ENCODE measurements at places on chromosomes 2 and 18.

GRCh38 chr2:238413368-238413767 lies 13.4 kb upstream of the ASB1 start:
- DNase-seq, result no peak

DNA sequence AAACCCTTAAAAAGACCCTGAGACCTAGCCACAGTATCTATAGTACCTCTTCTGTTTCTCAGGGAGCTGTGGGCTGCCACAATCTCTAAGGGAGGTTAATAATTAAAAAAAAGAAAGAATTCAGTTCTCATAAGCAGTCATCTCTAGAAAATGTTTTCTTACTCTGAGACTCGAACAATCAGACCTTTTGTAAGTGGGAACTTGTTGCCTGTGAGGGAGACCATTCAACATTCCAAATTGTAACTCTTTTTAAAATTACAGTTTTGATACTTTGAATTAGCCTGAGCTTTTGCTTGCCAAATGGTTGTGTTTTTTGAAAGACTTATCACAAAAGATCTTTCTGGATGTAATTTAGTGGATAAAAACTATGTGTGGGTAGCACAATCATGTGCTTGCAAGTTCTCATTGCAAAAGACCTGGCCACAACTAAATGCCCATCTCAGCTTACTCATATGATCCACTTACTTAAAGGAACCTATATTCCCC lies 33.3 kb downstream of the IL1R2 start:
- no peak for DNase-seq

DNA sequence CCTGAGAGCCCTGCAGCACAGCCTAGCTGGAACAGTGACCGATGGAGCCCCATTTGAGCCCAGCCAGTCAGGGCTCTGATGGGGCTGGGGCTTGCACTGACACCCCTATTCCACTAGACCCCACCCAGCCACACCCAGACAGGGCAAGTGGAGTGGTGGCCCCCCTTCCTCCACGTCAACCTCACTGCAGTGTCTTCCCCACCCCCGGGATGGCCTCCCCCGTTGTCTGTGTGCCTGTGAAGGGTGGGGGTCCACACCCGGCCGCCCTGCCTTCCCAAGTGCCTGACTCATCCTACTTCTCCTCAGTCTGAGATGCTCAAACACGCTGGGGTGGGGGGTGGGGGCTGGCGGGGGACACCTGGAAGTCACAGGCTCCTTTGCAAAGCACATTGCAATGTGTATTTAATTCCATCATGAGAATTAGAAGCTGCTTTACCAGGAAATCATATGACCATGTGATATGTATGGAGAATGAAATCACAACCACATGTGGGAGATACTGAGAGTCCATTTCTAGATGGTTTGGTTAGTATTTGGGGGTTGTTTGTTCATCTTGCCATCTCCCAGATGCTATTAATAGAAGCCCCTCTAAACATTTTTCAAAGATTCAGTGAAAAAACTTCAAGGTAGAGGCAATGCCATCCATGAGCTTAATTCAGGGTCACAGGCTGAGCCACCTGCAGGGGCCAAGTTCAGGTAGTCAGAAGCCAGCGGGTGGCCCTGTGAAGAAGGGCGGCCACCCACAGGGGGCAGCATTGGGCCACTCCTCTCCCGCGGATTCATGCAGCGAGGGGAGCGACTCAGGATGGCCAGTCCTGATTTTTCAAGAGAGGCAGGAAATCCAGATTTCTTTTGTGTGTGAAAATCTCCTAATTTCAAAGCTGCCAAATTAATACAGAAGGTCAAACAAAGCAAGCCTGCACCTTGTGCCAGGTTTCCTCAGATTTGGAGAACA lies 22.7 kb upstream of the GMPPA start:
- DNase-seq, result peak; percentile 41

DNA sequence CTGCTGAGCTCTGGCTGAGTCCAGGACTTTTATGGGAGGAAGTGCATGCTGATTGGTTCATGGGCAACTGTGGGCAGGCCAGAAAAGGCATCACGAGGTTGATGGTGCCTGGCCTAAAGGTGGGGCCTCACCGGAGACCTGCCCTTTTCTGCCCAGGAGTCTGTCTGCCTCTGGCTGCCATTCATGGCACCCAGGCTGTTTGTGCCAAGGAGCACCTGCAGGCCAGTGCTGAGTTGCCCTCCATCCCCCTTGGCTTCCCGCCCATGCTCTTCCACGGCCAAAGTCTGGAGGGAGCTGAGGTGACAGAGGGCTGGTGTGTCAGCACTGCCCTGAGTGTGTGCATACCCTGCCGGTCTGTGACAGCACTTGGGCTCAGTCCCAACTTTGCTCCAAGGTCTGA lies 123.2 kb downstream of the PTH2R start:
- DNase-seq, result no peak

- DNase-seq, result no peak
Observed at GRCh38 chr18:76259096-76259495, 235.9 kb downstream of the ZNF516 start.

DNA sequence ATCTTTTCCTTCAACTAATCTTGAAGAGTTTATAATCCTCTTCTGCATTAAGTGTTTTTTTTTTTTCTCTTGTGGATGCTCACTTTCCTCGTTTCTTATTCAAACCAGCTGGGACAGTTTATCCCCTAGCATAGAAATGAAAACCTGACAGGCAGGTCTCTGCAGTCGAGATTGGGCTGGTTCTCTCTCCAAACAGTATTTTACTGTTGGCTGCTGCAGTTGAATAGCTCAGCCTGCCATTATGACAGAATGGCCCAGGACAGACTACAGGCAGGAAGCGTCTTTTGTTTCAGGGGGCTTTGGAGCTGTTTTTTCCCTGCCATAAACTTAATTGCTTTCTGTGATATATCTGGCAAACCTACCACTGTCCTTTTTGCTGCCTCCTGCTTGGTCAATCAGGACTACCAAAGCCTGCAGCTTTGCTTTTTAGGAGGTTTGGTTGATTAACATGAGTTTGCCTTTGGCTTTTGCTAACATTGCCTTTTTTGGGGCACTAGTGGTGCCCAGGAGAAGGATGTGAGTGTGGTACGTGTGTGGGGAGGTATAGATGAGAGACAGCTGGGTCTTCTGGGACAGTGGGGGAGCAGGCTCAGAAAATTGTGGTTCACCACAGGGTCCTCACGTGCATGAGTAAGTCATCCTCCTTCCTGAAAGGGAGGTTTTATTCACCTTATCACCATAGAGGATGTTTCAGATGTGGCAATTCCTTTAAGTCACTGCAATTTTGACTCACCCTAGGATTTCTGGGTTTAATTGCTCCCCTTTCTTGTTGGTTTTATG lies 128.7 kb downstream of the LYPD6B start:
- DNase-seq, result peak; percentile 33

DNA sequence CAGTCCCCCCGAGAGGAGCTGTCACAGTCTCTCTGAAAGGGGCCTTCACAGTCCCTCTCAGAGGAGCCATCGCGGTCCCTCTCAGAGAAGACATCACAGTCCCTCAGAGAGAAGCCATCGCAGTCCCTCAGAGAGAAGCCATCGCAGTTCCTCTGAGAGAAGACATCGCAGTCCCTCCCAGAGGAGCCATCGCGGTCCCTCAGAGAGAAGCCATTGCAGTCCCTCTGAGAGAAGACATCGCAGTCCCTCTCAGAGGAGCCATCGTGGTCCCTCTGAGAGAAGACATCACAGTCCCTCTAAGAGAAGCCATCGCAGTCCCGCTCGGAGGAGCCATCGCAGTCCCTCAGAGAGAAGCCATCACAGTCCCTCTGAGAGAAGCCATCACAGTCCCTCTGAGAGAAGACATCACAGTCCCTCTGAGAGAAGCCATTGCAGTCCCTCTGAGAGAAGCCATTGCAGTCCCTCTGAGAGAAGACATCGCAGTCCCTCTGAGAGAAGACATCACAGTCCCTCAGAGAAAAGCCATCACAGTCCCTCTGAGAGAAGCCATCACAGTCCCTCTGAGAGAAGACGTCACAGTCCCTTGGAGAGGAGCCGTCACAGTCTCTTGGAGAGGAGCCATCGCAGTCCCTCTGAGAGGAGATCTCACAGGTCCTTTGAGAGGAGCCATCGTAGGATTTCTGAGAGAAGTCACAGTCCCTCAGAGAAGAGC lies 1.3 kb upstream of the ZNF512 start:
- no peak for DNase-seq

DNA sequence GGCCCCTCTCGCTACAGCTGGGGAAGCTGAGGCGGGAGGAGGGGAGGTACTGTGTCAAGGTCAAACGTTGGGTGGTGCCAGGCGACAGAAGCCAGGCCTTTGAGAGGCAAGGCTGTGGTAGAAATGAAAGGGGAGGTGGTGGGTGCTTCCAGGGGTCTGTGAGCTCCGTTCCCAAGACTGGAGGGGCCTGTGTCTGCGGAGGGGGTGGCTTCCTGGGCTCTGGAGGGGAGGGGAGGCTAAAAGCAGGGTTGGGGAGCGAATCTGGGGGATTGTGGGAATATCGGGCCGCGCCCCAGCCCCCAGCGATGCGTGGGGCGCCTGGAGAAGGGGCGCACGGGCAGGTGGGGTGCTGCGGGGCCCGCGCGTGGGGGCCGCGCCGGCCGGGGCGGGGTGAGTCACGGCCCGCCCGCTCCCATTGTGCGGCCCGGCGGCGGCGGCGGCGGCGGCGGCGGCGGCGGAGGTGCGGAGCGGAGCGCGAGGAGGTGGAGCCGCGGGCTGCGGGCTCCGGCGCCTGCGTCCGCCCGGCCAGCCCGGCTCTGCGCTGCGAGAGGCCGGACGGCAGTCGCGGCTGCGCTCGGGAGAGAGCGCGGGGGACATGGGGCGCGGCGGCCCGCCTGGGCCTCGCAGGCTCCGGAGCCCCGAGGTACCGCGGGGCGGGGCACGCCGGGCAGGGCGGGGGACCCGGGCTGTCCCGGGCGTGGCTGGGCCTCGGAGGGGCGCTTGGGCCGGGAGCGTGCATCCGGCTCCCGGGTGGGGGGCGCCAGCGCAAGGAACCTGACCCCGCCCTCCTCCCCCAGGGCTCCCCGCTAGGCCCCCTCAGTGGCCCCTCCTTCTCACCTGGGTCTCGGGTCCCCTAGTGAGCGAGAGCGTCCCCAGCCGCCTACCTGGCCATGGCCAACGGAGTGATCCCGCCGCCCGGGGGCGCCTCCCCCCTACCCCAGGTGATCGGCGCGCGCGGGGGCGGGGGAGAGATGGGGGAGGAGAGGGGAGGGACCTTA lies at the start of gene SLC4A3:
Gene SLC4A3, plus strand, starts transcription at position 528 of the 998 bp plus-strand sequence. Its CDS starts 363 bp downstream, at position 891.
- DNase-seq, result no peak

DNA sequence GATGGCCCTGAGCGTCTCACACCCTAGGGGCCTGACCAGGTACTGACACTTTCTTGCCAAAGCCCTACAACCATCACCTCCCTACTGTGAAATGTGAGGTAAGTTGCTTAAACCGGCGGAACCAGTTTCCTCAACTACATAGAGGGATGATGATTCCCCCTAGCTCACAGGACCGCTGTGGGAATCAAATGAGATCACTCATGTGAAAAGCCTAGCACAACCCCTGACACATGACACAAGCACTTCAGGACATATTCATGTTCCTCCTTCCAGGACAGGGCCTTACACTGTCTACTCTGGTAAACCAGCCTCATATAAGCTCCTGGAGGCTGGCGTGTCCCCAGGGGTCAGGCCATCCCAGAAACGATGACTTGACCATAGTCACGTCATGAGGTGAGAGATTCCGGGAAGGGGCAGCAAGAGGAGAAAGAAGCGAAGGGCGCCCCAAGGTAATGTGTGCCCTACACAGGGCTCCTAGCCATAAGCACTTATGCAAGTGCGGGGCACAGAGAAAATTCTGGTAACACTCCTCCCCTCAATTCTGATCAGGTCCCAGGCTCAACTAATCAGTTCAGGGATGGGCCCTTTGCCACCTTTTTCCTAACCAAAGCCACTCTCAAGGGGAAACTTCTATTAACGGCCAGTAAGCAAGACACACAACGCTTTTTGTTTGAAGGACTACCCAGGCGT lies 49.5 kb downstream of the C2orf42 start:
- peak; percentile 76 for DNase-seq

DNA sequence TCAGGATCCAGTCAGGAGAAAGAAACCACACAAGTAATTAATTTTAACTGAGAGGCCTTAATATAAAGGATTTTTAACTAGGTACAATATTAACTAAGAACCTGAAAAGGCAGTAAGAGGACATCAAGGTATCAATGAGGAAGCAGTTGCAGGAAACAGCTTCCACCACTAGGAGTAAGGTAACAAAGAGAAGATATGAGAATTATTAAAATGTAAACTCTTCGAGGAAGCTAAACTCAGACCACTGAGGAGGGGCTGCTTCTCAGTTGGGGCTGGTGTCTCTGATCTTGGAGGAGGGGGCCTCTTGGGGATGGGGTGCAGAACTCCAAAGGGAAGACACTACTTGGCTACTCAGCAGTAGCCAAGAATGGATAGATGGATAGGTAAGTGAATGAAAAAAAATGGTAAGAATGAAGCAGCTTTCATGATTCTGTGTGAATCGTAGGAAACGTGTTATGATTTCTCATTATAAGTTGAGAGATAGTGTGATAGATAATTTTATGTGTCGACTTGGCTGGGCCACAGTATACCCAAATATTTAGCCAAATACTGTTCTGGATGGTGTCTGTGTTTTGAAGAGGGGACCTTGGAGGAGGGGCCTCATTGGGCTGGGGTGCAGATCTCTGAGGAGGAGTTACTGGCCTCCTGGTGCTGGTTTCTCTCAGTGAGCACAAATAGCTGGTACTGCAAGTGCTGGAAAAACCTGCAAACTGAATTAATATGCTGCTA lies 547.7 kb upstream of the LRRTM1 start:
- no peak for DNase-seq

DNA sequence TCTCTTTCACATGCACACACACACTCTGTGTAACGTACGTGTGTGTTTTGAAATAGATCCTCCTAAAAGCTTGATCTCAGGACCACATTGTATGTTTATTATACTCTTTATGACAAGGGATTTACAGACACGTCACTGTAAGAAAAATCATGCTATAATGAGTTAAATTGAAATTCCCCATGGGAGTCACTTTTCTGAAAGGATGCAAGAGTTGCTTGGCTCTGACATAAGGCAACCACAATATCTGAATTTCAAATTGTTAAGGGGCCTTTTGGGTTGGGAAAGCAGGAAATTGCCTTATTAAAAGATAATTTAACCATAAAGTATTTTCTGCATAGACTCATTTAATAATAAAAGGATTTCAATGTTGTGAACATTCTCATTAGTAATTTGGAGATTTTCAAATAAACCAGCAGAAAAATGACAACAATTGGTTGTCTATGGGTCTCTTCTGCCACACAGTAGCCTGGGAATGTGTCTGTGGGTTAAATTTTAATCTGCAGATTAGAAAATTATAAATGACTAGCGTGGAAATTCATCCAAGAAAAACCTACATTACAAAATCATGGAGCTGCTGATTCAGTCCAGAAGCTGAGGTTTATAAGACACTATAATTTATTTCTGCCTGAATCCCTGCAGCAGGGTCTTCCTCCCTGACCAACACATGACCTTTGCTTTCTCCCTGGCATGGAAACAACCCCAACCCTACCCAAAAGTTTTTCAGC lies 75.9 kb upstream of the PID1 start:
- no peak for DNase-seq

GRCh38 chr2:227788561-227789018 lies 25.1 kb upstream of the CCL20 start:
- no peak for DNase-seq

GRCh38 chr18:31603315-31603714 lies 11.6 kb downstream of the TTR start:
- no peak for DNase-seq

DNA sequence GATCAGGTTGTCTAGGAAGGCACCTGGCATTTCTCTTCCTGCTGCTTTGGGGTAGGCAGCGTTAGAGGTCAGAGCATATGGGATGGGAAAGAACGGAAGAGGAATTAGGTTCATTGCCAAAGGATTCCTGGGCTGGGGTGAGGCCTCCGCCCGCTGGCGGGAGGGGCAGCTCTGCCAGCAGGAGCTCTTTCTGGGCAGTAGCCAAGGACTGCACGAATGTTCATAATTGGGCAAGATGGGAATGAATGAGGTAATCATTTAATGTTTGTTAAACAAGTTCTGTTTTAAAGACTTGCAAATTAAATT lies 253.9 kb downstream of the AGAP1 start:
- DNase-seq, result no peak

- DNase-seq, result no peak
Observed at GRCh38 chr18:10417664-10418063, 36.8 kb upstream of the APCDD1 start.
